ENCODE measurements at places on chromosomes 12 and 14.
A peak's percentile ranks its signal among the peaks of the same experiment; 100 is the strongest.

GRCh38 chr14:45619831-45620230 lies 366.8 kb upstream of the MIS18BP1 start:
- no peak for DNase-seq

- no peak for DNase-seq
Observed at GRCh38 chr12:98561846-98562245, 31.6 kb upstream of the SLC25A3 start.

DNA sequence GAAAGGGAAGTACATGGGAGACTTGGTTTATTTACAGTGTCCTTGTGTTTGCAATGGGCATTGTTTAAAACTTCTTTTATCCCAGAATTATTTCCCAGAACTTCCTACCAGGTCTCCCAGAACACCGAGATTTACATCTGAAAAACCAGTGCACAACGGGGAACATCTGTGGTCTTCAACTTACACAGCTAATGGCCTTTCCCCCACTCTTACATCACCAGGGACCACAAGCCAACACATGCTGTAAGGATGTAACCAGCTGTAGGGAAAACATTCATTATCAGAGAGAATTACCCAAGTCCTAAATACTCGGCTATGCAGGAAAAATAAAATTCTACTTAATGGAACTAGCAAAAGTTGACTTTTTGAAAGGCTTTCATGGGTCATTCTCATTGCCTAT lies 267.6 kb downstream of the DUSP6 start:
- DNase-seq, result no peak

- no peak for DNase-seq
Observed at GRCh38 chr14:50718949-50719348, 50.8 kb upstream of the SAV1 start.

GRCh38 chr14:94857950-94858349 lies 88.0 kb upstream of the GSC start:
- no peak for DNase-seq

DNA sequence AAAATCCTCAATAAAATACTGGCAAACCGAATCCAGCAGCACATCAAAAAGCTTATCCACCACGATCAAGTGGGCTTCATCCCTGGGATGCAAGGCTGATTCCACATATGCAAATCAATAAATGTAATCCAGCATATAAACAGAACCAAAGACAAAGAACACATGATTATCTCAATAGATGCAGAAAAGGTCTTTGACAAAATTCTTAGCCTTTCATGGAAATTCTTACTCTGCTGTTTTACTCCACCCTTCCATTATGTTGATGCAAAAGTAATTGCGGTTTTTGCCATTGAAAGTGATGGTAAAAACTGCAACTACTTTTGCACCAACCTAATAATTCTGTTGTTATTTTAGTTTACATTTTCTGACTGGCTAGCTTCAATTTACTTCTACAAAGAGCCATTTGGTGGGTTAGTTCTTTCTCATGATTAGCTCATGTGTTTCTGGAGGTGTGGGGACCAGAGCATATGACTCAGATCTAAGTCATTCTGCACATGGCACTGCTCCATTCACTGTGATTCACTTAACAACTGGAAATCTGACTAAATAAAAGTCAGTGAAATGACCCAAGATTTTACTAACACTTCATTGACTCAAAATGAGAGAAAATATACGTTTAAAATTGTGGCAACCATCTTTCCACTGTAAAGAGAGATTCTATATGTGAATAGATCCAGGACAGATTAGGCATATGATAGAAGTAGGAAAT lies 99.9 kb downstream of the TMTC3 start:
- DNase-seq, result peak; percentile 57

DNA sequence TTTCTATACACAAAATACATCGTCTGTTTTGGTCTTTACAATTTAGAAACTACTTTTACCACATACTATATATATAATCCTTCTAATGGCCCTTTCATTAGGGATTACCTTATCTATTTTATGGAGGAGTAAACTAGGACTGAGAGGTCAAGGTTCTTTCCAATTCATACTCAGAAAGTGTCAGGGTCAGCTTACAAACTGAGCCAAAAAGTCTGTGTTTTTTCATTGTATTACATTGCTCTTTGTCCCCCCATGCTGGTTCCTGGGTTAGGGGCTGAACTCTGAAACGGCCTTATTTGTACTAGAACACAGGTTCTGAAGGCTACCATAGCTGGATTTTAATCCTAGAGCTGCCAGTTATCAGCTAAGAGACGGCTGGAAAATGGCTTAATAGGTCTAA lies 368.1 kb downstream of the GRIN2B start:
- no peak for DNase-seq

- DNase-seq, result no peak
Observed at GRCh38 chr12:130568041-130568440, 148.1 kb downstream of the RIMBP2 start.

DNA sequence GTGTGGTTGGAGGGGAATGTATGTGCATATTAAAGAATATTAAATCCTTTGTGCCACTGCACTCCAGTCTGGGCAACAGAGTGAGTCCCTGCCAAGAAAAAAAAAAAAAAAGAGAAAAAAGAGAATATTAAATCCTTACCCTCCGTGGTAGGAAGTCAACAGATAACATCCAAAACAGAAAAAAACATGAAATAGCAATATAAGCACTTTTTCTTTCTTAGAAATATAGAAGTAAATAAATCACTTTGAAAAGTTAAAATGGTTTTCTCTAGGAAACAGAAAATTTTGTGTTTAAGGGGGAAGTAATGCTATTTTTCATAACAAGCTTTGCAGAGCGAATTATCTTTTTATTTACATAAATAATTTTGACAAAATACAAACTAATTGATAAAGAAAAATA lies 17.6 kb downstream of the SOS2 start:
- DNase-seq, result no peak

DNA sequence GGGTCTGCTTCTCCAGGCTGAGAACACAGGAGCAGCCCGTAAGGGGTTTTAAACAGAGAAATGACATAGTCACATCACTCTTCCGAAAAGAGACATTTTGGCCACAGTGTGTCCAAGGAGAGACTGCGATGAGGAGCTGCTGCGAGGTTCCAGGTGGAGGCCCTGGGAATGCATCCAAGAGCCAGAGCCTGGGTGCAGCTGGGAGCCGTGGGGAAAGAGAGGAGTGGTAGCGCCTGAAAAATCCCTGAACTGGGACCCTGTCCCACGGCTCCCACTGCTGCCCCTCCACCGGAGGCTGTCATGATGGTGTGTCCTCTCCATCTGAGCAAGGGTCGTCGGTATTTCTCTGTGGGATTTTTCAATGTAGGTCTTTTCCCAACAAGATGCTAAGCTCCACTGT lies 146.9 kb downstream of the BCL11B start:
- DNase-seq, result no peak

- DNase-seq, result no peak
Observed at GRCh38 chr12:24278832-24279231, 329.4 kb upstream of the SOX5 start.

- no peak for DNase-seq
Observed at GRCh38 chr14:79631276-79631675, 580.0 kb downstream of the DIO2 start.

GRCh38 chr14:89673512-89674225 lies 256.6 kb upstream of the FOXN3 start:
- DNase-seq, result peak; percentile 14

GRCh38 chr14:69354383-69355153 lies 43.5 kb downstream of the ERH start:
- DNase-seq, result peak; percentile 78

- DNase-seq, result no peak
Observed at GRCh38 chr14:50978529-50978871, 34.2 kb upstream of the PYGL start.

GRCh38 chr12:28602786-28603185 lies 412.5 kb downstream of the CCDC91 start:
- DNase-seq, result no peak

DNA sequence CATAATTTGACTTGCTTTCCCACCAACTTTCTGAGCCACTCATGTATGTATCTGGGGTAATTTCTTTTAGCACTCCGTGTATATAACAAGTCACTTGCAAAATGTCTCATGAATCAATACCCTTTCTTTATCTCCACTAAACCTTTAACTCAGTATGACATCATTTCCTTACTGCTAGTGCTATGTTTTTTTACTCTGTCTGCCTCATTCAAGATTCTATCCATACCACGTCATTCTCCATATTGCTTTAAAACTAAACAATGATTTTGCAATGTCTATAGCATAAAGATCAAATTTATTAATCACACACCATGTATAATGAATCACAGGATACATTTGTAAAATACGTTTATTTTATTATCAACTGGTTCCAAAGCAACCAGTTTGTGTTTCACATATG lies 178.2 kb downstream of the PIK3C2G start:
- DNase-seq, result no peak

DNA sequence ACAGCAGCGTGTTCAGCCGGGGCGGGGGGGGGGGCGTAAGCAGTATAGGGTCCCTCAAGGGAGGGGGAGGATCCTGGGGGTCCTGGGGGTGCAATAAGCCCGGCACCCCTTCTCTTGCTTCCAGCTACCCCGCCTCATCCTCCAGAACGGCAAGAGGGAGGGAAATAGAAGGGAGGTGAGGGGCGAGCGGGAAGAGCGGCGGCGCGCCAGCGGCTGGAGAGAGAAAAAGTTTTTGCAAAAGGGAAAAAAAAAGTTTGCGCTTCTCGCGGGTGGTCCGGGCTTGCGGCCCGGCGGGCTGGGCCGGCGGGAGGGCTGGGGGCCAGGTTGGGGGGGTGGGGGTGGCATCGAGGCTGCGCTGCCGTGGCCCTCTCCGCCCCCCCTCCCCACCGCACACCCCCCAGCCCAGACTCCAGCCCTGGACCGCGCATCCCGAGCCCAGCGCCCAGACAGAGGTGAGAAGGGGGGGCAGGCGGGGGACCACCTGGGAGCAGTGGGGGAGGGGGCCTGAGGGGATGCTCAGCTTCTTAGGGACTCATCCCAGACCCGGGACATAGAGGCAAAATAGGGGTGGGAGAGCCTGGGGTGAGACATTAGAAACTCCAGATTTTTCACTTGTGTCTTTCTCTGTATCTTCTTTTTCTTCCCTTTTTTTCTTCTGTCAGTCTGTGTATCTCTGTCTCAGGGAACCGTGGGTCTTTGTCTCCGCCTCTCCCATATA lies at the start of gene GLI1:
Gene GLI1 (plus strand): TSS at position 36 of the 718 bp plus-strand sequence. CDS start 3,907 bp downstream, outside the sequence.
- DNase-seq, result no peak

GRCh38 chr14:22384974-22385526 lies 204.0 kb downstream of the DAD1 start:
- no peak for DNase-seq

- no peak for DNase-seq
Observed at GRCh38 chr12:63930971-63931370, 86.5 kb downstream of the SRGAP1 start.

DNA sequence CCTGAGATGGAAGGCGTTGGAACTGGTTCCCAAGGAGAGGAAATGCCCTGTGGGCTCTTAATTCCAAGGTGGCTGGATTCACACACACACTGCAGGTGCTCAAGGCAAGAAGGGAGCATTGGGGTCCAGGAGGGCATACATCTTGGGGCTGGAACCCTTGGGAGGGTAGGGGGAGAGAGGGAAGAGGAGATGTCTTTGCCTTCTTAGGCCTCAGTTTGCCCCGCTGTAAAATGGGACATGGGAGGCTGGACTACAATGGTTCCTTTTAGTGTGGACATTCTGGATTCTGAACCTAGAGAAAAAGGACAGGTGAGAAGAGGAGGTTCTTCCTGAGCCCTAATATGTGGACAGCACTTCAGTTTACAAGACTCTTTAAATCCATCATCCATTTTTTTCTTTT lies 43.8 kb downstream of the CALM1 start:
- DNase-seq, result no peak

GRCh38 chr12:5718680-5719079 lies 226.4 kb downstream of the ANO2 start:
- DNase-seq, result no peak

DNA sequence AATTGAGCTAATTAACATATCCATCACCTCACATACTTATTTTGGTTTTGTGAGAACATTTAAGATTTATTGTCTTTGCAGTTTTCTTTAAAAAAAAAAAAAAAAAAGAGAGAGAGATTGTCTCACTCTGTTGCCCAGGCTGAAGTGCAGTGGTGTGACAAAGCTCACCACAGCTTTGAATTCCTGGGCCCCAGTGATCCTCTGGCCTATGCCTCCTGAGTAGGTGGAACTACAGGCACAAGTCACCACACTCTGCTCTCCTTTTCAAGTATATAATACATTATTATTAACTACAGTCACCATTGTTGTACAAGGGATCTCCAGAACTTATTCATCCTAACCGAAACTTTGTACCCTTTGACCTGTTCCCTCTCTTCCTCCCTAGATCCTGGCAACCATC lies 64.0 kb downstream of the NUMB start:
- DNase-seq, result no peak

GRCh38 chr12:68944296-68945076 lies 11.5 kb upstream of the CPM start:
- no peak for DNase-seq

GRCh38 chr12:13436696-13437391 lies 240.3 kb downstream of the EMP1 start:
- DNase-seq, result no peak

DNA sequence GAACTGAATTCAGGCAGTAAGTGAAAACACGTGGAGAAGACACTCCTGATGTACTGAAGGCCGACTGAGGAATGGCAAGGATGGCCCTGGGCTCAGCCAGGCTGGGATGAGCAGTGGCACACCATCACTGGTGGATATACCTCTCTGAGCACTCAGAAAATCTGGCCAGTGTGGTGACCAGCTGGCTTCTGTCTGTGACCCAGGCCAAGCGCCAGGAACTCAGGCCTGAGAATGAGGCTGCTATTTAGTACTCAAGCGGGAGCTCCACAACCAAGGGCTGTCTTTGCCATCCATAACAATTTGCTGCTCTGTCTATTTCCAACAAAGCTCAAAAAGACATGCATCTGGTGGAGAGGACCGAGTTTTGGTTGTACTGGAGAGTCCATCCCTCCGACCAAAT lies 586.3 kb downstream of the BCL11B start:
- no peak for DNase-seq

- DNase-seq, result no peak
Observed at GRCh38 chr14:29075761-29076160, 309.2 kb downstream of the FOXG1 start.

- no peak for DNase-seq
Observed at GRCh38 chr14:71686677-71687076, 245.6 kb upstream of the RGS6 start.

GRCh38 chr14:64178814-64179213 lies 115.4 kb downstream of the ESR2 start:
- DNase-seq, result no peak

- no peak for DNase-seq
Observed at GRCh38 chr14:92658684-92659083, 89.7 kb downstream of the LGMN start.

GRCh38 chr12:89286501-89286900 lies 65.8 kb downstream of the DUSP6 start:
- DNase-seq, result no peak

DNA sequence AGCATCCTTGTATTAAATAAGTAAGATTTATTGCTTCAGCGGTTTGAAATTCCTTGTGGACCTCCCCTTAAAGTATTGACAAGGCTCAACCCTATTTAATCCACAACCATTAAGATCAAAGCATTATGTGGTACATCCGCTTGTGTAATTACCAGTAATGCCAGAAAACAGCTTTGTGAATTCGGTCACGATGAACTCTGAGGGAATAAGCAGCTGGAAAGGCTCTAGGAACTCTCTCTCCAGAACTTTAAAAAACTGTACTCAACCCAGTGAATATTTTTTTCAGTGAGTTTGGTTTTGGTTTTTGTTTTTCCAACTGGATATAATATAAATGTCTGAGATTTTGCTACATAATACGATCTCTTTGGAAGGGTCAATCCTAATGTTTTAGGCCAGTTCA lies 49.3 kb upstream of the DIO2 start:
- no peak for DNase-seq
